ENCODE measurements at places on chromosomes 3 and 15. TPM values are rescaled to one million over a fixed set of nuclear protein-coding genes. Genes with fewer than 3 reads are reported as not detected.

OTOL1 gene
- not detected for polyA plus RNA-seq

SERINC4 gene
- polyA plus RNA-seq: 3.4 TPM

AP3B2 gene
- not detected for polyA plus RNA-seq

C2CD4B gene
- polyA plus RNA-seq: not detected

PDZRN3 gene
- polyA plus RNA-seq: not detected

ACKR2 gene
- 0.18 TPM for polyA plus RNA-seq

PYGO1 gene
- polyA plus RNA-seq: not detected

POPDC2 gene
- polyA plus RNA-seq: not detected

ZNF80 gene
- polyA plus RNA-seq: 0.81 TPM

GRCh38 chr3:171458071-171458863 is 1.9 kb downstream of the TNIK start:
- peak overlapping the region; percentile 95 for H3K4me3 ChIP-seq
- peak overlapping the region; percentile 95 for H3K27ac ChIP-seq
- no peaks in the 10 kb centered on the region for H3K36me3 ChIP-seq
- peaks cover 19% of the 10 kb centered on the region for H3K27me3 ChIP-seq

GRCh38 chr15:35465783-35466182 is 80.2 kb downstream of the DPH6 start:
- no peak for DNase-seq
- no peak overlapping the region for H3K4me3 ChIP-seq
- H3K27ac ChIP-seq: no peak overlapping the region

DNA sequence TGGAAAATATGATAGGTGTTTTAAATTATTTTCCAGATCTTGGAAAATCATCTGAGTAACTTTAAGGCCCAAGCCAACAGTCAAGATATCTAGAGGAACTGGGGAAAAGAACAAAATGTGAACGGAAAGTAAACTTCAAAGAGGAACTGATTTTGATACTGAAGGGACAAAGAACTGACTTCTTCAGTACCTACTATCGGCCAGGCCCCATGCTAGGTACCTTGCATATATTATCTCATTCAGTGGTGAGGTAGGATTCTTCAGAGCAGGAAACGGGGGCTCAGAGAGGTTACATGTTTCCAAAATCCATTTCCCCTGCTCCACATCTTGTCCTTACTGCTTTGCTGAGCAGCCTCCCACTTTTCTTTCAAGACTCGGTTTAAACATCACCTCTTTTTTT is 9.8 kb upstream of the ZNF710 start:
- no peak overlapping the region for H3K4me3 ChIP-seq
- H3K27ac ChIP-seq: no peak overlapping the region
- H3K4me1 ChIP-seq: no peaks in the 10 kb centered on the region
- H3K27me3 ChIP-seq: no peaks in the 10 kb centered on the region
- H3K36me3 ChIP-seq: no peaks in the 10 kb centered on the region

DNA sequence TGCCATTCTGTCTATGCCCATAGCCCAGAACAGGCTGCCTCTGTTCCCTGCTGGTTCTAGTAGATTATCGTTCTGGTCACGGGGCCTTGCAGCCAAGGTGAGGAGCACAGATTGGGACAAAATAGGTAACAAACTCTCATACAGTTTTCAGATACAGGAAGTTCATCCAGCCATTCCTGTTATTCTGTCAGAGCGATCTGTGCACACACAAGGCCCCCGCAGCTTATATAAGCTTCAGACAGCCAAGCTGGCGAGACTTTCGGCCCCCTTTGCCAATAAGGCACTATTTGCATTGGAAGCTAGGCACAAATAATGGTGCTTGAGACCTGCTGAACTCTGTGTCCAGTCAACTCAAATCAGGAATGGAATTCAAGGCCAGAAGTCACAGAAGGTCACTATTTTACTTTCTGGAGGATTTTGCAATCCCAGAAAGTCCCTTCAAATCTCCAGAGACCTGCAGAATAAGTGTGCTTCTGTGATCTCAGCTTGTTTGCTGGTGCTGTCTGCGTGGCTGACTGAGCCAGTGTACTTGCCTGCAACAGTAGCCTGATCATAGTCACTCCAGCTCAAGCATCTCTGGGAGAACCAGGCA is 69.4 kb downstream of the BFSP2 start:
- H3K27ac ChIP-seq: no peak overlapping the region
- no peak for DNase-seq
- peaks cover 3% of the 10 kb centered on the region for H3K27me3 ChIP-seq
- H3K36me3 ChIP-seq: no peaks in the 10 kb centered on the region

- DNase-seq: no peak
- H3K36me3 ChIP-seq: no peaks in the 10 kb centered on the region
- no peak overlapping the region for H3K27ac ChIP-seq
- no peaks in the 10 kb centered on the region for H3K4me1 ChIP-seq
- H3K27me3 ChIP-seq: no peaks in the 10 kb centered on the region
- H3K4me3 ChIP-seq: no peak overlapping the region
These were observed 171.2 kb downstream of the KCNMB2 start for GRCh38 chr3:178707311-178708031.

GRCh38 chr3:94036909-94037507 is 8.6 kb upstream of the STX19 start:
- H3K36me3 ChIP-seq: no peaks in the 10 kb centered on the region
- no peak overlapping the region for H3K27ac ChIP-seq
- no peak overlapping the region for H3K4me3 ChIP-seq
- no peak for DNase-seq
- no peaks in the 10 kb centered on the region for H3K4me1 ChIP-seq

GRCh38 chr3:169602482-169602881 is 61.0 kb downstream of the MECOM start:
- H3K27ac ChIP-seq: no peak overlapping the region
- H3K4me3 ChIP-seq: no peak overlapping the region
- no peak for DNase-seq
- peaks cover 2% of the 10 kb centered on the region for H3K27me3 ChIP-seq
- H3K4me1 ChIP-seq: no peaks in the 10 kb centered on the region
- no peaks in the 10 kb centered on the region for H3K36me3 ChIP-seq

GRCh38 chr15:68369931-68370767 is 61.8 kb downstream of the ITGA11 start:
- H3K27me3 ChIP-seq: peaks cover 3% of the 10 kb centered on the region
- H3K36me3 ChIP-seq: no peaks in the 10 kb centered on the region
- no peaks in the 10 kb centered on the region for H3K4me1 ChIP-seq
- no peak for DNase-seq

- H3K27me3 ChIP-seq: peaks cover 4% of the 10 kb centered on the region
- no peak for DNase-seq
These were observed 74.9 kb downstream of the SMAD3 start for GRCh38 chr15:67140078-67140833.

DNA sequence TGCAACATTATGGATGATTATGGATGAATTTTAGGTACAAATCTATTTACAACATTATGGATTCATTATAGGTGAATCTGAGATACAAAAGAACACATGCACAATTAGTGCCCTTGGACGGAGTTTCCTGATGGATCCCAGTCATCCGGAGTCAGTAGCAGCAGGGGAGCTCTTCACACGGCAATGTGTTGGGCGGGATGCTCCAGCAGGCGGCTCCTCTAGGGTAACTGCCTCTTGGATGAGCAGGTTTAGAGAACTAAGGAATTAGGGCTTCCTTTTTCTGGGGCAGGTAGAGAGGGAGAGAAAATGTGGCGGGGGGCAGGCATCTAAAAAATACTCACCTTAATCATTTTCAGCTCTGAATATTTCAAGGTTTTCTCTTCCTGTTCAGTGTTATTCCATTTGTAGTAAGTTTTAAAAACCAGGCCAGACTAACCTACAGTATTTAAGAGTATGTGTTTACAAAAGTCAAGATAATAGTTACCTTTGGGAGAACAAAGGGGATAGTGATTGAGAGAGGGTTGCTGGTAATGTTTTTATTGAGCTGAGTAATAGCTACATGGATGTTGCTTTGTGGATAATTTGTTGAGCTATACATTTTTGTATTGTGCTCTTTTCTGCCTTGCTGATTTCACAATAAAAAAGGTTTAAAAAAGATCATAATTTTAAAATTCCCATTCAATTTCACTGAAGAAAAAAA is 27.4 kb upstream of the GOLM2 start:
- H3K27me3 ChIP-seq: peaks cover 4% of the 10 kb centered on the region
- no peak for DNase-seq

- H3K4me3 ChIP-seq: peak within 1 kb of the TSS; percentile 59
- H3K27me3 ChIP-seq: peaks cover 20% of the 10 kb centered on the region
- H3K27ac ChIP-seq: no peak within 1 kb of the TSS
- H3K4me1 ChIP-seq: peaks cover 22% of the 10 kb centered on the region
These were observed at the start of gene SPSB4 for GRCh38 chr3:141050576-141051442. TSS of gene SPSB4 (plus strand) at chr3:141051347. CDS start at chr3:141066105, 14,758 bp downstream.

GRCh38 chr15:51038162-51038973 is 56.3 kb downstream of the TNFAIP8L3 start:
- no peak overlapping the region for H3K27ac ChIP-seq
- no peak overlapping the region for H3K4me3 ChIP-seq
- no peak for DNase-seq
- no peaks in the 10 kb centered on the region for H3K4me1 ChIP-seq
- no peaks in the 10 kb centered on the region for H3K27me3 ChIP-seq
- no peaks in the 10 kb centered on the region for H3K36me3 ChIP-seq

DNA sequence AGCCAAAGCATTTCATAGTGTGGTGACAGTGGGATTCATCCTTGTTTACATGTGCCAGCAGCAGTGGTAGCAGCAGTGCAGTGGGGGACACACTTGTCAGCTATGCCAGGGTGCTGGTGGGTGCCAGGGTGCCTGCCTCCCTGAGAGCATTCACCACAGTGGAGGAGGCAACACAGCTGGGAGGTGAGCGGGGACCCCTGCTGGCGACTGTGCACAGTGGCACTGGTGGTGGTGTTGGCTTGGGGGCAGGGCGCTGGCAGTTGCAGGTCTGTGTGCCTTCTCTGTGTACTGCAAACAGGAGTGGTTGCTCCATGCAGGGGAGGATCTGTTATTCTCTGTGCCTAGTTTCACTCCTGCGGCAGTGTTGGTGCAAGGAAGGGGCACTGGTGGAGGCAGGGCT is 41.2 kb downstream of the CEP63 start:
- no peak overlapping the region for H3K4me3 ChIP-seq
- H3K36me3 ChIP-seq: peaks cover 42% of the 10 kb centered on the region
- no peak for DNase-seq
- H3K27ac ChIP-seq: no peak overlapping the region
- peaks cover 10% of the 10 kb centered on the region for H3K4me1 ChIP-seq

- no peaks in the 10 kb centered on the region for H3K4me1 ChIP-seq
- no peaks in the 10 kb centered on the region for H3K27me3 ChIP-seq
- no peak for DNase-seq
- no peak overlapping the region for H3K27ac ChIP-seq
- no peak overlapping the region for H3K4me3 ChIP-seq
These were observed 148.4 kb upstream of the CGNL1 start for GRCh38 chr15:57227899-57228298.

DNA sequence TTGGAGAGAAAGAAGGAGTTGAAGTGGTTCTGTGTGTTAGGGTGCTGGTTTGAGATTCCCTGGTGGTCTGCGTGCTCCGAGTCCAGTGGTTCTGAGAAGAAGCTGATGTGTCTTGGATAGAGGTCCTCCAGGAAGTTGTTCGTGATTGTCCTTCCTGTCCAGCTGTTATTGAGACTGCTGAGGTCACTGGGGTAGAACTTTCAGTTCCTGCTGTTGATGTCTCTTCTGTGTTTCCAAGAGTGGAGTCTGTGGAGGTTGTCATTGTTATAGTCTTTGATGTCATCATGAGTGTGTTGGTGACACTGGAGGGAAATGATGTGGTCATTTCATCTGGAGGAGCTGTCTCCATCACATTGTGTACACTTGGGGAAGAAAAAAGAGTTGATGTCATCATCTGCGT is 20.8 kb downstream of the MUC4 start:
- H3K27ac ChIP-seq: no peak overlapping the region
- H3K4me3 ChIP-seq: no peak overlapping the region
- peaks cover 5% of the 10 kb centered on the region for H3K36me3 ChIP-seq
- peaks cover 47% of the 10 kb centered on the region for H3K4me1 ChIP-seq
- no peak for DNase-seq
- H3K27me3 ChIP-seq: peaks cover 21% of the 10 kb centered on the region

GRCh38 chr3:116153174-116153573 is 292.1 kb downstream of the LSAMP start:
- no peak overlapping the region for H3K27ac ChIP-seq
- no peak overlapping the region for H3K4me3 ChIP-seq
- DNase-seq: no peak
- H3K4me1 ChIP-seq: no peaks in the 10 kb centered on the region
- H3K36me3 ChIP-seq: no peaks in the 10 kb centered on the region

- H3K4me3 ChIP-seq: no peak overlapping the region
- H3K36me3 ChIP-seq: no peaks in the 10 kb centered on the region
- peaks cover 20% of the 10 kb centered on the region for H3K4me1 ChIP-seq
- no peak overlapping the region for H3K27ac ChIP-seq
These were observed 157.8 kb downstream of the MECOM start for GRCh38 chr3:169505577-169506230.

DNA sequence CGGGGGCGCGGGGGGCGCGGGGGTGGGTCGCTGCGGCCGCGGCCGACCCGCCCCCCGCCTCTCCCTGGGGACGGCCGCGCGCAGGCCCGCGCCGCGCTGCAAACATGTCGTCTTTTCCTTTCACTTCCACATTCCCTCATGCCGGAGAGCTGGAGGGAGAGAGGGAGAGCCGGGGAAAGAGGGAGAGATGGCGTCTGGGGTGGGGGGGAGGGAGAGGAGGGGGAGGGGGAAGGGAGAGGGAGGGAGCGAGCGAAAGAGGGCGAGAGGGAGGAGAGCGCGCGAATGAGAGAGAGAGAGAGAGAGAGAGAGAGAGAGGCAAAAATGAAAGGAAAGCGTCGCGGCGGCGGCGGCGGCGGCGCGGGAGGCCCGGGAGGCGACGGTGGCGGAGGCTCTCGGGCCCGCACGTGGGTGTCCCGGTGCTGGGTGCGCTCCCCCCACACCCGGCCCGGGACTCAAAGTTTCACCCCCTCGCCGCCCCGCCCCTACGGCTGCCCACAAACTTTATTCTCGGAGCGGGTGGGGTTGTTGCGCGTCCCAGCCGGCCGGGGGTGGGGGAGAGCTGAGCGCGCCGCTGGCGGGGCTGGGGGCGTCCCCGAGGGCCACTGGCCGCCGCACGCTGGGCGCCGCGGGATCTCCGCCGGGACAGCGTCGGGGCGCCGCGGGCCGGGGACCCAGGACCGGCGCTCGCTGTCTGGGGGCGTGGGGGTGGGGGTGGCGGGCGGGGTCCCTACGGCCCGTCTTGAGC is 731 bp downstream of the ZNF710 start:
- peaks cover 15% of the 10 kb centered on the region for H3K27me3 ChIP-seq
- H3K36me3 ChIP-seq: no peaks in the 10 kb centered on the region
- peak; percentile 73 for DNase-seq
- H3K27ac ChIP-seq: peak overlapping the region; percentile 80

- DNase-seq: no peak
- no peak overlapping the region for H3K27ac ChIP-seq
- no peak overlapping the region for H3K4me3 ChIP-seq
- H3K36me3 ChIP-seq: no peaks in the 10 kb centered on the region
- peaks cover 2% of the 10 kb centered on the region for H3K27me3 ChIP-seq
- H3K4me1 ChIP-seq: no peaks in the 10 kb centered on the region
These were observed 52.6 kb upstream of the ADGRG7 start for GRCh38 chr3:100556673-100557310.
